ENCODE measurements at places on chromosomes 3 and 15. TPM values are rescaled to one million over a fixed set of nuclear protein-coding genes. Genes with fewer than 3 reads are reported as not detected.
A peak's percentile ranks its signal among the peaks of the same experiment; 100 is the strongest.

Gene TUSC7
- not detected for total RNA-seq

Gene ATP13A4
- total RNA-seq = 6.2 TPM

Gene GOLGA8T
- total RNA-seq = not detected

Gene SCAANT1
- total RNA-seq = not detected

Gene SAMD7
- total RNA-seq = not detected

Gene ANKUB1
- total RNA-seq = not detected

DNA sequence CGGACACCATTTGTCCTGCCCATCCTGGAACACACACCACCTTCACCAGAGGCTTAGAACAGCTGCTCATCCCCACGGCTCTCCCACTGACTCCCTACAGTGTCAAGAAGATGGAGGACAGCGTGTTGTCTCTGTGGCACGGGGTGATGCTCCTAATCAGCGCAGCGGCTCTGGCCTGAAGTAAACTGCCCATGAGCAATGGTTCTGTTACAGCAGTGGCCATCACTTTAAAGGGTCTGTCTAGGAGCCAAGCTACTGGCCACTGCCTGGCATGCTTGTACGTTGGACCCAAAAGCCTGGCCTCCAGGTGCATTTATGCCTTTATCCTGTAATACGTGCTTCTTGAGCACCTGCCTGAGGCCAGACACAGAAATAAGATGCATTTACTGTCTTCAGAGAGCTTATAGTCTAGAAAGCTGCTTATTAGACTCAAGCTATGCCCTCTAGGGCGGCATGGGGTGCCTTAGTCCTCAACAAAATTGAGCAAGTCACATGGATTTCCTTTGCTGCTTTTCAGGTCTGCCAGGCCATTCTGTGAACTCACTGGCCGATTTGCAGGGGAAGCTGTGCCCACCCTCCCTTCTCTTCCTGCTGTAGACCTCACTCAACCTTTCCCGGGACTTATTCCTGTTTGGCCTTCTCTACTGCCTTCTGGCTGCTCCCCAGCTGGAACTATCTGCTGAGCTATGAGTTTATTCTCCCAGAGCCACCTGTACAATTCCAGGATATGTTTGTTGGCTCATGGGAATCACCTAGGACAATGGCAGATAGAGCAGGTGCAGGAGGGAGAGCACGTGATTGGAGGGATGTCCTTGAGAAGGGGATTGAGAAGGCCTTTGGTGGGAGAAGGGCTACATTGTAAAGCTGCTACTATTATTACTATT, 51.9 kb downstream of the STARD5 start:
- no peak for DNase-seq
- no peaks in the 10 kb centered on the region for H3K27me3 ChIP-seq
- no peak overlapping the region for H3K4me3 ChIP-seq
- no peaks in the 10 kb centered on the region for H3K4me1 ChIP-seq
- no peaks in the 10 kb centered on the region for H3K36me3 ChIP-seq

GRCh38 chr15:99707473-99708270, 25.6 kb downstream of the LYSMD4 start:
- peaks cover 4% of the 10 kb centered on the region for H3K36me3 ChIP-seq
- no peaks in the 10 kb centered on the region for H3K27me3 ChIP-seq
- peaks cover 3% of the 10 kb centered on the region for H3K4me1 ChIP-seq
- no peak for DNase-seq
- H3K4me3 ChIP-seq = no peak overlapping the region

GRCh38 chr15:87761736-87762509, 494.6 kb downstream of the NTRK3 start:
- H3K36me3 ChIP-seq = no peaks in the 10 kb centered on the region
- H3K27ac ChIP-seq = no peak overlapping the region
- no peaks in the 10 kb centered on the region for H3K27me3 ChIP-seq
- no peaks in the 10 kb centered on the region for H3K4me1 ChIP-seq

DNA sequence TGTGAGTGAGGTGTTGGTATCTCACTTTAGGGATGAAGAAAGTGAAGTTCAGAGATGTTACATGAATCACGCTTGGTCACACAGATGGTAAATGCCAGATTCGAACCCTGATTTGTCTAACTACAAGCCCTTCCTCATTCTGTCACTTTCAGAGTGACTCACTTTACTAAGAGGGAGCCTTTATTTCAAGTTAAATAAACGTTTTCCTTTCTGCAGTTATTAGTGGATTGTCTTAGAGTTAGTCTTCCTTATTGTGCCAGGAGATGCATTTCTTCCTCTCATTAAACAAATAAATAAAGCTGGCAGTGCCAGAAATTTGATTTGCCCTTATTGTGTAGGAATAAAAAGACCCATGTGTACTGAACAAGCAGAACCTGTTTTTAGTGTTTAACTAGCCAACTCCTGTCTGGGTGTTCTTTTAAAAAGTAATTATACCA, 162.5 kb downstream of the AKAP13 start:
- H3K4me3 ChIP-seq = peak overlapping the region; percentile 34
- no peak for DNase-seq
- H3K36me3 ChIP-seq = no peaks in the 10 kb centered on the region
- no peaks in the 10 kb centered on the region for H3K4me1 ChIP-seq

- no peak for DNase-seq
- no peaks in the 10 kb centered on the region for H3K4me1 ChIP-seq
- H3K27me3 ChIP-seq = no peaks in the 10 kb centered on the region
- H3K4me3 ChIP-seq = no peak overlapping the region
These were observed 68.0 kb downstream of the TFG start for GRCh38 chr3:100777271-100777670.

GRCh38 chr15:31265090-31265870, 61.4 kb upstream of the KLF13 start:
- peak; percentile 48 for DNase-seq
- no peak overlapping the region for H3K4me3 ChIP-seq
- H3K4me1 ChIP-seq = peaks cover 2% of the 10 kb centered on the region
- no peak overlapping the region for H3K27ac ChIP-seq
- H3K27me3 ChIP-seq = no peaks in the 10 kb centered on the region

GRCh38 chr3:16024548-16024947, 149.9 kb upstream of the GALNT15 start:
- H3K27me3 ChIP-seq = no peaks in the 10 kb centered on the region
- no peak overlapping the region for H3K27ac ChIP-seq
- DNase-seq = no peak

GRCh38 chr15:64122444-64122843, 26.7 kb downstream of the SNX1 start:
- no peaks in the 10 kb centered on the region for H3K36me3 ChIP-seq
- no peak for DNase-seq
- no peak overlapping the region for H3K4me3 ChIP-seq
- peak overlapping the region; percentile 52 for H3K27ac ChIP-seq
- no peaks in the 10 kb centered on the region for H3K4me1 ChIP-seq

All from breast epithelium (tissue), 4 donors.